ENCODE measurements at places on chromosomes 4 and X. TPM values are rescaled to one million over a fixed set of nuclear protein-coding genes. Genes with fewer than 3 reads are reported as not detected.
A peak's percentile ranks its signal among the peaks of the same experiment; 100 is the strongest.

- DNase-seq: no peak
These were observed 1.4 kb upstream of the CT47C1 start for GRCh38 chrX:119071381-119071780.

GRCh38 chrX:49174723-49175122 is 3.0 kb downstream of the PLP2 start:
- DNase-seq: no peak

DNA sequence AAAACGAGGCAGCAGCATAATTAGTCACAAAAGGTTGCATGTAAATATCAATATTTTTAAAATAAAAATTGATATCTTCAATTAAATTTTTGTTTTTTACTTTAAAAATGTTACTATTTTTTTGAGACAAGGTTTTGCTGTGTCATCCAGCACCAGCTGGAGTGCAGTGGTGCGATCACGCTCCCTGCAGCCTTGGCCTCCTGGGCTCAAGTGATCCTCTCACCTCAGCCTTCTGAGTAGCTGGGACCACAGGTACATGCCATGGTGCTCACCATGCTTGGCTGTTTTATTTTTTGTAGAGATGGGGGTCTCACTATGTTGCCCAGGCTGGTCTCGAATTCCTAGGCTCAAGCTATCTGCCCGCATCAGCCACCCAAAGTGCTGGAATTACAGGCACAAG is 96.8 kb upstream of the FRAS1 start:
- no peak for DNase-seq

Gene MAGEA9B
- total RNA-seq: not detected

DNA sequence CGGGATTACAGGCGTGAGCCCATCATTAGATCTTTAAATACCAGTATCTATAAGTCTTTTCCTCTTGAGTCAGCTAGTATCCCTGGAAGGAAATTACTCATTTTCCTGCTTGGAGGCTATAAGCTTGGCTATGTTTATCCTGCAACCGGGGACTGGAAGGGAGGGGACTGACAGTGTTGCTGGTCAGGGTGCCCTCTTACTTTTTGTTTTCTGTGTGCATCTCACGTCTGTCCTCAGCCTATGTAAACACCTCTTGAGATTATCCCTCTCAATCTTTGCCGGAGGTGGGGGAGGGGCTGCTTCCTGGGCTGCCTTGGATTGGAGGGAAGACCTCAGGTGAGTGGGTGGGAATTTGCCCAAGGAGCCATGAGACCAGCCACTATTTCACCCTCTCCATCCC is 37.0 kb downstream of the HTT start:
- DNase-seq: peak; percentile 11

DNA sequence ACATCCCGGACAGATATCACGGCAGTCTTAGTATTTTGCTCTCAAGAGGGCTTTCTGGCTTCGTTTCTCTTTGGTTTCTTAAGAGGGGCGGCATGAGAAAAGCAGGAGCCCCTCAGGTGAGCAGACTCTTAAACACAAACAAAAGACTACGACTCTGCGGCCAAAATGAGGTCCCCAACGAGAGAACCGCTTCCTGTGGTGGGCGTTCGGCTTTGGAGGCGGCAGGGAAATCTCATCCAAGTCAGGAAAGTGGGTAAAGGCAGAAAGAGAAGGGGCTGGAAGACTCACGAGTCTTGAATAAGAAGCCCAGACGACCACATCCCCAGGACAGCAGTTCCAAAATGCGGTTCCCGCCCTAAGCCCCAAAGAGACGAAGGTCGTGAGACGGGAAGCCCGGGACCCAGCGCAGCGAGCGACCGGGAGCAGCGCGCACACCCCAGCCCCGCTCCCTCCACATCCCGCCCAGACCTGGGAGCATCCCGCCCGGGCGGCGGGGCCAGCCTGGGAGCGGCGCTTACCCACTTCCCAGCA is 409 bp downstream of the UGDH start:
- DNase-seq: no peak

Gene MAGEB17
- 0.19 TPM for total RNA-seq

Gene RBM46
- total RNA-seq: not detected
